ENCODE measurements at places on chromosomes 4 and X.
A peak's percentile ranks its signal among the peaks of the same experiment; 100 is the strongest.

DNA sequence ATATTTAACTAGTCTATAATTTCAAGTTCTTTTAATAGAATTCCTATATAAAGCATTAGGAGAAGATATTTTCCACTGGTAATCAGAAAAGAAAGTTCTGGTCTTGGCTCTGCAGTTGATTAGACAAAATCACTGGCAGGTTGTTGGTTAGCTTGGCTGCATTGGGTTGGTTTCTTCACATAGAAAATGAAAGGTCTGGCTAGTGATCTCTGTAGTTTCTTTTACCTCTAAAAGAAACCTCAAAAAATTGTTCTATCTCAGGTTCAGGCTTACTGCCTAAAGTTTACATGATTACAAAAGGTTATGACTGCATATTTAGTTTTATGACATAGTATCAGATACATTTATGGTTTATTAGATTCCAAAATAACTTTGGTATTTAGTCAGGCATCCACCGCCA, 95.8 kb upstream of the NAP1L5 start:
- no peak for DNase-seq

DNA sequence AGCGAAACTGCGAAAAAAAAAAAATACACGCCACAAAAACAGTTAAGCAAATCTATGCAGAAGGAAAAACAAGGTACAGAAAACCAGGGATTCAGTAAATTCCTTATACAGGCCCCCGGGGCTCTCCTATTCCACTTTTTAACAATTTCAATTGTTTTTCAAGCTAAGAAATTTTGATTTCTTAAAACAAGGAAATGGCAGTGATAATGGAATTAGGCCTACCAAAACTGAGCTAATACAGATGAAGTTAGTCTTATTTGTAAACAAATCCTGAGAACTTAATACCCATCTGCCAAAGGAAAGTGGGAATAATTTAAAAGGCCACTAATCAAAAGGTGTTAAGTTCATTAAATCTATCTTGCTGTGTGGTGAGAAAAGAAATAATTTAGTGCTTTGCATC, 269.3 kb downstream of the CHIC1 start:
- no peak for DNase-seq

DNA sequence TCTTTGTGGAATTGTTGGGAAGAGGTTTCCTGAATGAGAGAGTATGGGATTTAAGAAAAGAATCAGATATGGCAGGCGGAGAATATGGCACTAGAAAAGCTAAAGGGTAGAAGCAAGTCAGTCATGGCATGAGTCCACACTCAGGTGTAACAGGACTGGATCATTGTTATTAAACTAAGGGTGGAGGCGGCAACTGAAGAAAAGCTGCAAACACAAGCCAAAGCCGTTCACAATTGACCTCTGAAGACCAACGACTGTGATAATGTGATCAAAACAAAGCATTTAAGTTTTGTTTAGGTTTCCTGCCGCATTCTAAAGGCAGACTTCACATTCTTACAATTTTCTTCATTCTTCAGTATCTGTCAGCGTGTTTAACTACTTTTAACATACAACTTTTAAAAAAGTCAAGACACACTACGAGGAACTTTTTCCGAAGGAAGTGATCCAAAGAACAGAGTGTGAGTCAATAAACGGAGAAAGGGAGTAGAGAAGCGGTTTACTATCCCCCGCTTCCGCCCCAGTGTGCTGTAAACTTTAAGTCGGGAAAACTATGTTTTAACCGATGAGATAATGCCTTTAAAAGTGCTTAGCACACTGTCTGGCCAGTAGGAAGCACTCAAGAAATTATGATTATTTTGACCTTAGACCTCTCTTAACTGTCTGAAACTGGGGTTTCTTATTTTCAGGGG, 909 bp upstream of the SLAIN2 start:
- no peak for DNase-seq

- no peak for DNase-seq
These were observed 85.5 kb downstream of the BCOR start for GRCh38 chrX:40012039-40012867.

DNA sequence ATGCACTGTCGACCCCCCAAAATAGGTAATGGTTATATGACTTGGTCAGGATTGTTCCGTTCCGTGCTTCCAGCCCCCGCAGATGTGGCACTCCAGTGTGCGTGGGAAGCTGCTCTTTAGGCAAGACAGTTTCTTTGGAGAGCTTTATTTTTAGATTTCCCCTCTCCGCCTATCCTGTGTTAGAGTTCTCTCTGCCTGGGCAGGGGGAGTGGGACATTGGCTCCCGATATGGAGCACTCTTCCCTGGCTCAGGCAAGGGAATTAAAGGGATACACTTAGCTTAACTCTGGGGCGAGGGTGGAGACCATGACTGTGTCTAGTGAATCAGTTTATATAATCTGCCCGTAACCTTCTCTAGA, 36.0 kb downstream of the DLG3 start:
- no peak for DNase-seq

GRCh38 chrX:66676413-66676812, 37.5 kb upstream of the EDA2R start:
- no peak for DNase-seq

- DNase-seq, result peak; percentile 21
These were observed 134.5 kb upstream of the KLF3 start for GRCh38 chr4:38529189-38530115.

DNA sequence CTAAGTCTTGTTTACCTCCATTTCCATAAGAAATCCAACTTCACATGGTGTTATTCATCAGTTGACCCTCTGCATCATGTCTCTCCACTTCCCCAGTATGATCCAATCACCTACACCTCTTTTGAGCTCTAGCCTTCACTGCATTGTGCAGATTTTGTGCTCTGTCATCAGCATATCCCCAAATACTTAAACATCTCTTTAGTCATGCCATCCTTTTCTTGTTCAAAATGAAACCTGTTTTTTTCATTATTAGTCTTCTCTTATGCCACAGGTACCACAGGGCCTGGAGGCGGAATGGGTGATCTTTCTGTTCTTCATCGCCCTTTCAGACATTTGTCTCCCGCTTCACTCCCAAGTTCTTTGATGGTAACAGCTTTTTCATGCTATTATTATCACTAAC, 382.7 kb upstream of the GALNTL6 start:
- DNase-seq, result no peak

DNA sequence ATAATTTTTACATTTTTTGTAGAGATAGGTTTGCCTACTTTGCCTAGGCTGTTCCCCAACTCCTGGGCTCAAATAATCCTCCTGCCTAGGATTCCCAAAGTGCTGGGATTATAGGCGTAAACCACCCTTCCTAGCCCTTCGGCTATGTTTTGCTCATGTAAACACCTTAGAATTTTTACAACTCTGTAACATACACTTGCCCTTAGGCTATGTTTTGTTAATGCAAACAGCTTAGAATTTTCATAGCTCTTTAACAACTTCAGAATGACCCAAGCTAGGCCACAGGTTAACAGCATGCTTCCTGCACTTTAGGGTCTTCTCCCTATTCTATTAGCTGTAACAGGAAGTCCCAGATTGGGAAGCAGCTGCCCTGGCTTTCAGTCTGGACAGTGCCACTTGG, 24.2 kb downstream of the KLHL15 start:
- no peak for DNase-seq

DNA sequence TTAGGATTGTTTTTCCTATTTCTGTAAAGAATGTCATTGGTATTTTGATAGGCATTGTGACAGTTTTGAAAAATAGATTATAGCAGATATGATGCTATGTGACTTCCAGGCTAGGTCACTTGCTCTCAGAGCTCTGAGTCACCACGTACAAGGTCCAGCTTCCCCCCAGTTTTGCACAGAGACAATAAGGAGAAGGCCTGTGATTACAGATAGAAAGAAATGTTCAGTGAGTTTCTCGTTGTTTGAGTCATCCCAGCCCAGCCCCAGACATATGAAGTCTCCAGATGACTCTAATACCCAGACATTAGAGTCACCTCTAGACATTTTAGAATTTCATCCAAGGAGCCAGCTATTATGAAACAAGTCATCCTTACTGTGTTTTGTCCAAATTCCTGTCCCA, 57.2 kb downstream of the MFAP3L start:
- DNase-seq, result no peak

GRCh38 chr4:122163301-122163700, 11.2 kb downstream of the BLTP1 start:
- DNase-seq, result no peak

- DNase-seq, result no peak
These were observed 182.2 kb upstream of the KCNIP4 start for GRCh38 chr4:22130741-22131140.

DNA sequence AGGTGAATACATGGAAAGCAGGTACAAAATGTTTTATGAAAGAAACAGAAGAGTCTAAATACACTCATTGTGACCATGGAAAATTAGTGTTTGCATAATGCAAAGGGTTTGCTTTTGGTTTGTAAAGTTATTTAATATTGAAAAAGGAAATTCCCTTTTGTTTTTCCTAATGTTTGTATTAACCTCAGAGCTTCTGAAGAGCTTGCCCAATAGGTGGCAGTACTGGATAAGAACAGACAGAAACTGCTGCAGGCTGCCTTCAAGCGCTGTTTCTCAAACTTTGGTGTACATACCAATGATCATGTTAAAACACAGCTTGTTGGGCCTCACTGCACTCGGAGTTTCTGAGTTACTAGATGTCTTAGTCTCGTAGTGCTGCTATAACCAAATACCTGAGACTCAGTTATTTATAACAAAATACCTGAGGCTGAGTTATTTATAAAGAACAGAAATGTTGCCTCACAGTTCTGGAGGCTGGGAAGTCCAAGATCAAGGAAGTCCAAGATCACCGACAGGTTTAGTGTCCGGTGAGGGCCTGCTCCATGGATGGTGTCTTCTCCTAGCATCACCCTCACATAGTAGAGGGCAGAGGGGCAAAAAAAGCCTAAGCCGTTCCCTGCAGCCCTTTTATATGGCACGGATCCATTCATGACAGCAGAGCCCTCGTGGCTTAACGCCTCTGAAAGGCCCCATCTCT, 54.2 kb downstream of the SUPT20HL2 start:
- no peak for DNase-seq

GRCh38 chrX:20521222-20521621, 254.5 kb upstream of the RPS6KA3 start:
- no peak for DNase-seq

GRCh38 chr4:15765391-15765790, 12.7 kb upstream of the CD38 start:
- DNase-seq, result no peak

- DNase-seq, result no peak
These were observed 395.8 kb downstream of the NAF1 start for GRCh38 chr4:162770761-162771490.

DNA sequence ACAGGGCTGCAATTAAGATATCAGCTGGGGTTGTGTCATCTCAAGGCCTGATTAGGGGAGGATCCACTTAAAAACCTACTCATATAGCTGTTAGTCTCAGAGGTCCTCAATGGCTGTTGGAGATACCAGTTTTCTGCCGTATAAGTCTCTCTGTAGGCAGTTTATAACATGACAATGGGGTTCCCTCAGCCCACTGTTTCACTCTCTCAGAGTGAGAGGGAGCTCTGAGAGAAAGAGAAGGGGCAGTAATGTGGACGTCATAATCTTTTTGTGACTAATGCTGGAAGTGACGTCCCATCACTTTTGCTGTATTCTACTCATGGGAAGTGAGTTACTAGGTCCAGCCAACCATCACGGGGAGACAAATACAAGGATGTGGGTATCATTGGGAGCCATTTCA, 70.3 kb downstream of the STIM2 start:
- DNase-seq, result no peak

DNA sequence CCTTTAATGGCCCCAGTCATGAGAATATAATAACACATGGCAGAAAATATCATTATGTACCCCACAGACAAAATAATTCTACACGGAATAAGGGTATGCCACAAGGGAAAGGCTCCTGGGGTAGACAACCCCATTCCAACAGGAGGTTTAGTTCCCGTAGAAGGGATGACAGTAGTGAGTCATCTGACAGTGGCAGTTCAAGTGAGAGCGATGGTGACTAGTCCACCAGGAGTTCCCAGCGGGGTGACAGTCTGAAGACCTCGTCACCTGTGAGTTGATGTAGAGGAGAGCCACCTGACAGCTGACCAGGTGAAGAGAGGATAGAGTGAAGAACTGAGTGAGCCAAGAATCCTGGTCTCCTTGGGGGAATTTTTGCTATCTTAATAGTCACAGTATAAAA, 13.5 kb downstream of the MEPE start:
- DNase-seq, result no peak

- no peak for DNase-seq
These were observed 23.4 kb downstream of the SEPTIN6 start for GRCh38 chrX:119669424-119670037.

- DNase-seq, result no peak
These were observed 784 bp downstream of the MAP7D3 start for GRCh38 chrX:136250191-136251040.

GRCh38 chr4:168832763-168833575, 177.1 kb downstream of the CBR4 start:
- no peak for DNase-seq

GRCh38 chrX:66914080-66914479, 275.2 kb upstream of the EDA2R start:
- DNase-seq, result no peak

DNA sequence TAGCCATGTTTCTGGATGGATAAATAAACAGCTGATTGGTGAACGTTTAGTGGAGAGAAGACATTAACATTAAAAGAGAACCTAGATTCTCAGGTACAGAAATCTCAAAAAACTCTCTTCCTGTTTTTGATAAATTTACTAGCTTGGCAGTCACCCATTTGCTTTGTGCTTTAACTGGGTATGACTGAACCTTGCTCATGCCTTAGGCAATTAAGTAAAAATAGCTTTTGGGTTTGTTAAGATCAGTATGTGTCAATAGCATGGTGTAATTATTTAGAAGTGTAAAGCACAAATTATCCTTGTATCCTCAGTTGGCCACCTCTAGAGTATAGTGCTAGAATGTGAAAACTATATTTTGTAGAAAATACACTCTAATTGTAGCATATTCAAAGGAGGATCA, 200.0 kb downstream of the CFAP299 start:
- no peak for DNase-seq

DNA sequence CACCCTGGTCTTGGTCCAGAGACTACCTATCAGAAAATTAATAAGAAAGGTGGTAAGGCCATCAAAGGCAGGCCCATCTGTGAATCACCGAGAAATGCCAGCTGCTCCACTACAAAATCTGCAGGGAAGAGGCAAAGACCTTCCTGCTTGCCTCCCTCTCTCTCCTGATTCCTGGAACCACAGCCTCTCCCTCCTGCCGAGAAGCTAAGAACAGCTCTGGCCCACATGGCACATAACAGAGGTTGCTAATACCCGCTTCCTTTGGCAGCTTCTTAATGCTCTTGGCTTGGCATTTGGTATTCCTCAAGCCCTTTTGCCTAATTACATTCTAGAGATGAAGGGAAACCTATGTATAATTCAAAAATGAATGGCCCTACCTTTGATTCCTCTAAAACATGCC, 32.9 kb downstream of the RAI2 start:
- DNase-seq, result no peak

- no peak for DNase-seq
These were observed 141.7 kb downstream of the HHIP start for GRCh38 chr4:144787365-144788258.

GRCh38 chr4:150578745-150579501, 3.0 kb upstream of the MAB21L2 start:
- no peak for DNase-seq

GRCh38 chrX:40474205-40474626, 106.6 kb upstream of the ATP6AP2 start:
- no peak for DNase-seq

- no peak for DNase-seq
These were observed 58.6 kb upstream of the CHRNA9 start for GRCh38 chr4:40276546-40276945.

- DNase-seq, result no peak
These were observed 18.4 kb downstream of the CT47B1 start for GRCh38 chrX:120857240-120857639.
